ENCODE measurements at places on chromosomes 12 and 14. TPM values are rescaled to one million over a fixed set of nuclear protein-coding genes. Genes with fewer than 3 reads are reported as not detected.
A peak's percentile ranks its signal among the peaks of the same experiment; 100 is the strongest.

GRCh38 chr12:57216014-57216911 is at the start of gene NXPH4:
TSS of gene NXPH4 (plus strand) at chr12:57216794. CDS start at chr12:57216970, 176 bp downstream.
- peak; percentile 22 for ATAC-seq
- peak within 1 kb of the TSS; percentile 63 for H3K27ac ChIP-seq
- peaks cover 65% of the 10 kb centered on the region for H3K27me3 ChIP-seq
- peaks cover 6% of the 10 kb centered on the region for H3K36me3 ChIP-seq

Gene TSPAN19
- not detected for total RNA-seq

Gene KLHDC1
- 0.97 TPM for total RNA-seq

- H3K27ac ChIP-seq, result peak overlapping the region; percentile 91
- no peak for ATAC-seq
- peak overlapping the region; percentile 69 for H3K4me3 ChIP-seq
- peaks cover 50% of the 10 kb centered on the region for H3K4me1 ChIP-seq
- H3K36me3 ChIP-seq, result peaks cover 6% of the 10 kb centered on the region
Measured at GRCh38 chr12:104672501-104673265, 215.9 kb downstream of the CHST11 start.

Gene TAS2R9
- total RNA-seq, result not detected

Gene TSHR
- total RNA-seq, result not detected

DNA sequence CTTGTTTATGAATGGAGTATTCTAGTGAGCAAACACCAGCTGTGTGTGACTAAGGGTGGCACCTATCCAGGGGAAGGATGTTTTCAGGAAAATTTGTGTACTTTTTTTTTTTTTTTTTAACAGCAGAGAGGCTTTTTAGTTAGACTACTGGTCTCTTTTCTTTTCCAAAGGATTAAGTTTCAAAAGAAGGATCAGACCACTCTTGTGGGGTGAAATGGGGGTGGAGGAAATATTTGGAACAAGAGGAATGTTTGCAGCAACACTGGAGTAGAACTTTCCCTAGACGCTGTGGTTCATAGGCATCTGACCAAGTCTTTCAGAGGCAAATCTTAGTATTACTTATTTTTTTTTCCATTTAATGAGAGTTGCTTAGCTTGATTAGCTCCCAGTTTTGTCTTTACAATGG is 21.1 kb downstream of the NUBPL start:
- H3K27me3 ChIP-seq, result no peaks in the 10 kb centered on the region
- H3K4me1 ChIP-seq, result no peaks in the 10 kb centered on the region
- H3K4me3 ChIP-seq, result no peak overlapping the region
- no peak overlapping the region for H3K27ac ChIP-seq

DNA sequence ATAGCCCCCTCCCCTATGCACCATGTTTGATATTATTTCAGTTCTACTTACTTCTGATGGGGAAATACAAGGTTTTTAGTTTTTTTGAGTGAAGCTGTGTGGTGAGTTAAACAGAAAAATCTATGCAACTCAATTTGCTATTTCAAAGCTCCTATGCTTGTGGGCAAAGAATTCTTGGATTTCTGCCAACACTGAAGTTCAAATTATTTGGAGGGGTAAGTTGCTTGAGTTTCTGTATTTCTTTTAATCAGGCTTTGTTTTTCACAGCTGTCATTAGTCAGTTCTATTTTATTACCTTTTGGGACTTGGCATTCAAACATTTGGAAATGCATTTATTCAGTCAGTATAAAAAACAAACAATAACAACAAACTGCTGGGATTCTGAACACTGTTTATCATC is 407.5 kb upstream of the MGAT4C start:
- no peak overlapping the region for H3K27ac ChIP-seq
- no peaks in the 10 kb centered on the region for H3K36me3 ChIP-seq
- H3K4me3 ChIP-seq, result no peak overlapping the region
- H3K27me3 ChIP-seq, result no peaks in the 10 kb centered on the region

DNA sequence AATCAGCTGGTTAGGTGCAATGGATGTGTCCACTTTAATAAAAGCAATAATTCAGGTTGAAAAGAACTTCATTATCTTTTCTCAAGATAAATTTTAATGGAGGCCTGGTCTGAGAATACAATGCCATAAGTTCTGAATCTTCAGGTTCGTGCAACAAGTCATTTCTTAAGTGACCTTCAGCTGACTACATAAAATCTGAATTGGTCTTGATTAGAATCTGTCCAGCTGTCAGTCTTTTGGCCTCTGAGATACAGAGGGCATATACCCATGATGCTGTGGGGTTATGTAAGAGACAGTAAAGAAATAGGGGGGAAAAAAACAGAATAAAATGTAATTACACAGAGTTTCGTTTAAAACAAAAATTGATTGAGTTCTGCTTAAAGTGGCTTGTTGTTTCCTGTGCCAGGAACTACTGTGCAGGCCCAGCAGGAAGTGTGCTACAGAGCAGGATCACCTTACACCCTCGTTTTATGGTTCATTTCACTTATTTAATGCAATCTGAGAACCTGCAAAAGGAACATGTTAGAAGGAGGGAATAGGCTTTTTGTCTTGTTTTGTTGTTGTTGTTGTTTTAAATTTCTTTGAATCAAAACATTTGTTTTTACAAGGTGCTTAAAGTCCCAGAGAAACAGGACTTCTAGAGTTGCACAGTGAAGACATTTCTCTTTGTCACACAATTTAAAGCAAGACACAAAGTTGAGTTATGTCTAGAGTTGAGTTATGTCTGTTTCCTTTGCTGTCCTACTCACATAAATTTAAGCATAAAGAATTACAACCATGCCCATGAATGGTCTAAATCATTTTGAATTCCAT is 64.2 kb downstream of the LGR5 start:
- H3K4me1 ChIP-seq, result no peaks in the 10 kb centered on the region
- H3K4me3 ChIP-seq, result no peak overlapping the region
- ATAC-seq, result no peak
- no peaks in the 10 kb centered on the region for H3K27me3 ChIP-seq

All from activated T-helper 17 cell treated with anti-CD3 and anti-CD28 coated beads, Interleukin-2, amount 50 U/mL, for 72 hours (primary cell).